Midbrain (tissue), 1 donor: ENCODE measurements at places on chromosomes 5 and 9.

- no peak for DNase-seq
Measured at GRCh38 chr9:121026260-121026691, 23.8 kb downstream of the C5 start.

GRCh38 chr9:124441291-124441690 lies 9.0 kb upstream of the ADGRD2 start:
- DNase-seq = no peak

- DNase-seq = no peak
Measured at GRCh38 chr5:126542441-126542840, 52.6 kb downstream of the ALDH7A1 start.

DNA sequence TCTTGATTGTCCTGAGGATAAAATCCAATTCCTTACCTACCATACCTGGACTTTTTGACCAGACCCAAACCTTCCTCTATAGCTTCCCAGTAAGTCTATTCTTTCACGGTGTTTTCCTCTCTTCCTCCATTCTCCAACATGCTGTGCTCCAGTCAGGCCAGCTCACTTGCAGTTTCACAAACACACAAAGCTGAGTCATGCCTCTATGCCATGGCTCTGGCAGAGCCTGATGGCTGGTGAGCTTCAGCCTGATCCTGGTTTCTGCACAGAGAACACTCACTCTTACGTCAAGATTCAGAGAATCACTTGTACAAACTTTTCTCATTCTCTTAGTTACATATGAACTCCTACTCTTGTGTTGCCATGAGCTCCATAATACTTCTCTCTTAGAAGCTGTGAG lies 27.7 kb upstream of the PAX5 start:
- no peak for DNase-seq

DNA sequence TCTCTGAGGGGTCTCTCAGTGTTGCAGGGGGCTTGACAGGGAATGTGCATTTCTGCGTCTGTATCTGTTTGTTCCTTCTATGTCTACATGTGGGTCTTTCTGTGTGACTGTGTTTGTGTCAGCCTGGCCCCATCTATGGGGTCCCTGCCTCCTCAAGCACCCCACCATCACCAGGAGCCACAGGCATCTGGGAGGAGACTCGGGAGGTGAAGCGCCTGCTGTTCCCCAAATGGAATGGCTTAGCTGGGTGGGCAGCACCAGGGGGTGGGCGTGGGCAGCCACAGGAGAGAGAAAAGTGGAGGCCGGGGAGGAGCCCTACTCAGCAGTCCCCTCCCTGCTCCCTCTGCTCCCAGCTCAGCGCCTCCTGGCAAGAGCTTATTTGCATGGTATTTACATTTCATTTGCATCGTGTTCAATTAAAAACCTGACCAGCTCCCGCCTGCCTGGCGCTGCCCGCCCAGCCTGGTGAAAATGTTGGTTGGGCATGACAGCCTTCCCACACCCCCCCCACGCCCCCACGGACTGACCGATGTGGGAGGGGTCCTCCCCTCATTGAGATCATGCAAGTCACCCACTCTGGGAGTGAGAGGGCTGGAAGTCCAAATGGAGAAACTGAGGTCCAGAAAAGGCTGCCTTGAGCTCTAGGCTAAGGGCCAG lies 50.5 kb downstream of the CXXC5 start:
- DNase-seq = peak; percentile 80

GRCh38 chr5:169648725-169649310 lies 11.7 kb downstream of the DOCK2 start:
- no peak for DNase-seq

GRCh38 chr5:116360008-116360853 lies 214.4 kb downstream of the SEMA6A start:
- peak; percentile 22 for DNase-seq

DNA sequence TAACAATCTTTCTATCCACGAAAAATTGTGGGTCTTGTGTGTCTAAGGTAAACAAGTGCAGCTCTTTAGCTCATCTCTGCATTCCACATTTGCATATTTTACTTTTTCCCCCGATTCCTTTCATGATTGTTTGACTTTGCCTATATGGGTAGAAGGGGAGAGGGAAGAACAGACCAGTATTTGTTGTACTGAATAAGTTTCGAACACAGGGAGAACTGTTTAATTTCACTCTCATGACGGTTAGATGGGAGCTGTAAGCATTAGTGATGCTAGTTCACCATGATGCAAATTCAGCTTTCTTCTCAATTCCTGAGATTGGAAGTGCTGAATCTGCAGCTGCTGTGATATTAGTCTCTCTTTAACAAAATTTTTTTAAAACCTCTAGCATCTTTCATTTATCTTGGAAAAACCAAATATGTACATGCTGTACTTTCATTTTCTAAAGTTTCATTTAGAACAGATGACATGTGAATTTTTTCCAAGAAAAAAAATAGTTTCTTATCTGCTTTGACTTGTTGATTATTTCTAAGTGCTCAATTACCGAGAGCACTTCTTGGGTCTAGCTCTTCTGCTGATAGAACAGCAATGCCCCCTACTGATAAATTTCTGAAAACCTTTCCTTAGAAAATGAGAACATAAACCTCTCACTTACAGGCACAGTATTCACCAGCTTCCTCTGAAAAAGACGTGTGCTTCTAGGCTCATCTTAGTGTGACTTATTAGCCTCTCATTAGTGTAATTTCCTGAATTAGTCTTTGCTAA lies 149.5 kb downstream of the BAAT start:
- peak; percentile 78 for DNase-seq

GRCh38 chr5:143542798-143543144 lies 139.3 kb upstream of the NR3C1 start:
- DNase-seq = no peak
